ENCODE measurements at places on chromosomes 7 and 10.

- no peak for DNase-seq
These were observed 1334.9 kb upstream of the CELF2 start for GRCh38 chr10:9682802-9683201.

DNA sequence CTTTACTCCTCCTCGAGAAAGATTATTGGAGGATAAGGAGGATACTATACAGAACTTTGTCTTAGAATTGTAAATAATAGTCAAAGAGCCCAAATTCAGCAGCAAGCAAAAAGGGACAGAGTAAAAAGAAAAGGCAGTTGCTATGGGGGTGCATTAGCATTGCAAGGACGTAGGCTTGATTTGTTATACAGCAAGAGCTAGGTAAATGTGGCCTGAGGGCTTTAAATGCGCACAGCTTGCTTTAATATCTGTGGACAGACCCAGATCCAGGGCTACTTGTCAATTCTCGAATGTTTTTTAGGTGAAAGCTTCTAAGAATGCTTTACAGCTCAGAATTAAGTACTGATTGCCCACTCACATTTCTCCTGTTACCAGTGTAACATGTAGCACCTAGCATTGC is 58.5 kb downstream of the CELF2 start:
- no peak for DNase-seq

GRCh38 chr10:30742471-30742870 is 112.9 kb upstream of the LYZL2 start:
- no peak for DNase-seq

DNA sequence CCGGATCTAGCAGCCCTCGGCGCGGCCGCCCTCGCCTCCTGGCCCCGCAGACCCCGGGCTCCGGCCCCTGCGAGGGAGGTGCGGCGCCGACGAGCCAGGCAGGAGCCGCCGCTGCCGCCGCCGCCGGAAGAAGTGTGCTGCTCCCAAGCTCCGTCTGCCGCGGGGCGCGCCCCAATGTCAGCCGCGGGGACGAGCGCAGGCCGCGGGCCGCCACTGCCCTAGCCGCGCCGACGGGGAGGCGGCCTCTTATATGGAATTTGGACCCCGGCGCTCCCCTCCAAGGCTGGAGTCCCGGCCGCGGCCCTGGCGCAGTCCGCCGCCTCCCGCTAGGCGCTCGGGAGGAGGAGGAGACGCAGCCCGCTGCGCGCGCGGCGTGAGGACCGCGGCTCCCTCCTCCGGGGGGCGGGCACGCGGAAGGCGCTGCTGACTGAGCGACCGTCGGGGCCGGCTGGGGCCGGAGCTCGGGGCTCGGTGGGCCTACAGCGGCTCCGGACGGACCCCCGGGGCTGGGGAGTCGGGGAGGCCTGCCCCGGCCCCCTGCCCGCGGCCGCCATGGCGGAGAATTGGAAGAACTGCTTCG is at the start of gene TRIM8:
Gene TRIM8 (plus strand): TSS at position 414 of the 580 bp plus-strand sequence. CDS start 139 bp downstream, at position 553.
- DNase-seq, result peak; percentile 54

DNA sequence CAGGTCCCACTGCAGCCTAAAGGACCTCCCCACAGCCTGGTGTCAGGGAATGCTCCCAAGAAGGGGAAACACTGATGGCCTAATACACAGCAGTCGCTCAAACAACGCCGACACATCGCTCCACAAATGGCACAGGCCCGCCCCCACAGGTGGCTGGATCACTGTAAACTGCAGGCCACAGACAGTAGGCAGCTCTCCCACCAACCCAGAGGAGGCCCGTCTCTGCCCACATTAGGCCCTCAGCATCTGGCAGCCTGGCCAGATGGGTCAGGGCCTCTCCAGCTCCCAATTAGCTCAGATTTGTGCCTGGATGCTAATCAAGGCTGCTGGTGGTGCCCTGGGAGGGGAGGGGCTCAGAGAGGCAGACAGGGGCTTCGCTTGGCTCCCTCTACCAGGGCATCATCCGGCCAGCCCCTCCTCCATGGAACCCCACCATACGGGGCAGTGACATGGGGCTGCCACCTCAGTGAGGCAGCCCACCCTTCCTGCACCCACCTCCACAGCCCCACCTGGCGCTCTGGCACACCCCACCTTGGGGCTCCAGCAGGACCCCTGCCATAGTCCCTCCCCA is 42.7 kb downstream of the CAMK2B start:
- DNase-seq, result no peak

DNA sequence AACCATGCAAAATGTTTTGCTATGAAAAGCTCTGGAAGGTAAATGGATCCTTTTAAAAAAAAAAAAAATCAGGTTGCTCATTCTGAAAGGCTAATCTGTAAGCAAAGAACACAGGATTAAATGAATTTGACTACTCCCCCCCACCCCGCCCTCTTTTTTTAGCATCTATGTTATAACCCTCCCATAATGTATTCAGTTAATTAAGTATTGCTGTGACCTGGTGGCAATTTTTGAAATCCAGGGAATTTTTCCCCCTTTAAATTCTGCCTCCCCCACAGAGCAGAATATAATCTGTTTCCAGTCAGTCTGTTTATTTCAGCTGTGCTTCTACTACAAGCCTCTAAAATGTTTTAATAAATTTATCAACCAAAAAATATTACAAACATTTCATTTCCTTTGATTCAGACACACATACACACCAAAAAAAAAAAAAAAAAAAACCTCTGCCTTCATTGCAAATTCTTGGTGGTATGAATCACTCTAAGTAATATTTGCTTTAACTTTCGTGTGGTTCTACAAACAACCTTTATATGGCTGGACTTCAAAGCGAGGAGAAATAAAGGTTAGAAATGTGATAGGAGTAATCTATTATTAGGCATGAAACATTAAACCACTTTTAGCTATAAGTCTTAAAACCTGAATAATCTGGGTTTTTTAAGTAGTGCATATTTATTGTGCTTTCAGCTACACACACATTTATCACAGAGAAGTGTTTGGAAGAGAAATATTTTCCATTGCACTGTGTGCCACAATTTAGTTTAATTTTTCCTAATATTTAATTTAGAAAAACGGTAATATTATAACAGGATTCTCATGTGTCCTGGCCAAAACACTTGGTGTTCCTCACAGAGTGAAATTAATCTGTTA is 64.4 kb upstream of the ARID5B start:
- no peak for DNase-seq

GRCh38 chr7:3033581-3033980 is 10.1 kb downstream of the CARD11 start:
- no peak for DNase-seq

DNA sequence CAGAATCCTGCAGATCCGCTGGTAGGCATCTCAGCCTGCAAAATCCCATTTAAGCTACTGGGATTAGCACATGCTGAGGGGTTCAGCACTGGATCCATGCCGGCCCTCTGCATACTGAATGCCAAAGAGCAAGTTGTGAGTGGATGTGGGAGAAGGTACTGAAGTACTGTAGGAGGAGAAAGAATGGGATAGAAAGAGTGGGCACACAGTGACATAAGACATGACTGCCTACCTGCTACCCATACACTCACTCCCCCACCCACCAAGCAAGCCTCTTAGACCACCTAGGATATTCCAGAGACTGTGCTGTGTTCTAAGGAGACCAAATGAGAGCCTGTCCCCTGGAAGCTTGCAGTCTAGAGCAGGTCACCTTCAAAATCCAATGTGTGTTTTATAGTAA is 215.9 kb downstream of the FRMD4A start:
- DNase-seq, result no peak

DNA sequence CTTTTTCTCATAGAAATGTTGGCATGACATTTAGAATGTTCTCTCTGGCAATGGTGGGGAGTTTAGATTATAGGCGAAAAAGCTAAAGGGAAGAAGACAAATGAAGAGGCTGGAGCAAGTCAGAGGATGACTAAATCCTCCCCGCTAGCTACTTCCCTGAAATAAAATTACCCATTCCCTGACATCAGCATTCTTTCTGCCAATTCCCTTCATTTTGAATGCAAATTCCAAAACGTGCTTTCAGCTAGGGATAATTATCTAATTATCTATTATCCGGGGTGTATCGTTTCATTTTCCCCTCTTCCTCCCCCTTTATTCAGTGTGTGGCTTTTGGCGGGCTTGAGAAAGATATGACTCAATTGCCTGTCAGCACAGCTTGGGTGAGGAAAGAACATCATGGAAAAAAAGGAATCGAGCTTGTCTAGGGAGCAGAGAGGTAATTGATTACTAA is 672.3 kb downstream of the TNS3 start:
- DNase-seq, result no peak

GRCh38 chr10:2335626-2336025 is 598.3 kb upstream of the ADARB2 start:
- no peak for DNase-seq

Measured in germinal center (tissue), 1 donor.